GOT3 (cell line): ENCODE measurements at places on chromosomes 7 and 10.

- DNase-seq, result no peak
Measured at GRCh38 chr10:44853148-44853734, 57.9 kb upstream of the TMEM72 start.

DNA sequence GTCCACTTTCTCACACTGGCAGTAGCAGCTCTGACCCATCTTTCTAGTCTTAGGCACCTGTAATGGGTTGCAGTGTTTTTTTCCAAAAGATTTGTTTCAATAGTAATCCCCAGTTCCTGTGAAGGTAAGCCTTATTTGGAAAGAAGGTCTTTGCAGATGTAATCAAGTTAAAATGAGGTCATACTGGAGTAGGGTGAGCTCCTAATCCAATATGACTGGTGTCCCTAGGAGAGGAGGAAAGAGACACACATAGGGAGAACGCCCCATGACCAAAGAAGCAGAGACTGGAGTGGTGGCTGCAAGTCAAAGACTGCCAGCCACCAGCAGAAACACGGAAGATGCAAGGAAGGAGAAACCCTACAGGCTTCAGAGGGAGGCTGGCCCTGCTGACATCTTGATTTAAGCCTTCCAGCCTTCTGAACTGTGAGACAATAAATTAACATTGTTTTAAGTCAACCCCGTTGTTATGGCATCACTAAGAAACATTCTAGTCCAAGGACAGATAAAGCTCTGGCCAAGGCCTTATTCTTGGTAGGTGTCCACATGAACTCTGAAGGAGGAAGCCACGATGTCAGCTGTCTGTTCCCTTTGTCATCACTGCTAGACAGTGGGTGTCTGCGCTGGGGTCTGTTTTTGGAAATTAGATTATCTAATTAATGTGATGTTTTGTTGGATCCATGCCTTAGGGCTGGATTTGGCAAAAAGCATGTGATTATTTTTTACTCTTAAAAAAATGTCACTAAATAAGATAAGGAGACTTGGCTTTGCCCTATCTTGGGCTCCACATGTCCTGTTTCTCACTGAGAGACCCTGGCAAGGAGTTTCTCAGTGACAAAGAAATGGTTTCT lies 214.9 kb downstream of the KCNMA1 start:
- DNase-seq, result no peak

DNA sequence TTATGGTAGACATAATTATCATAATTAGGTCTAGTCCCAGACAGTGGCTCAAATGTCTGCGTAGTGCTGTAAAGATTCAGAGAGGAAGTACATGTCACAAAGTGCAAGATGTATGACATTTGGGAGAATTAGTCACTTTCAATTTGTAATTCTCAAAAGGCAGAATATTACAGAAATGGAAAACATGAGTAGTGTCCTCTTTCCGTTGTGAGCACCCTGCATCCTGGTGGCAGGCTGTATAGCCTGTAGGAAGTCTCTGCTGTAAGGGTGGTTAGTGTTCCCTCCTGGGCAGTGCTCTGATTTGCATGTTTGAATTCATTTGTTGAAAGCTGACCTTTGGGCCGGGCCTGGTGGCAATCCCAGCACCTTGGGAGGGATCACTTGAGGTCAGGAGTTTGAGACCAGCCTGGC lies 17.0 kb downstream of the CDK14 start:
- no peak for DNase-seq

- DNase-seq, result no peak
Measured at GRCh38 chr10:49534670-49535381, 4.1 kb downstream of the ERCC6 start.

DNA sequence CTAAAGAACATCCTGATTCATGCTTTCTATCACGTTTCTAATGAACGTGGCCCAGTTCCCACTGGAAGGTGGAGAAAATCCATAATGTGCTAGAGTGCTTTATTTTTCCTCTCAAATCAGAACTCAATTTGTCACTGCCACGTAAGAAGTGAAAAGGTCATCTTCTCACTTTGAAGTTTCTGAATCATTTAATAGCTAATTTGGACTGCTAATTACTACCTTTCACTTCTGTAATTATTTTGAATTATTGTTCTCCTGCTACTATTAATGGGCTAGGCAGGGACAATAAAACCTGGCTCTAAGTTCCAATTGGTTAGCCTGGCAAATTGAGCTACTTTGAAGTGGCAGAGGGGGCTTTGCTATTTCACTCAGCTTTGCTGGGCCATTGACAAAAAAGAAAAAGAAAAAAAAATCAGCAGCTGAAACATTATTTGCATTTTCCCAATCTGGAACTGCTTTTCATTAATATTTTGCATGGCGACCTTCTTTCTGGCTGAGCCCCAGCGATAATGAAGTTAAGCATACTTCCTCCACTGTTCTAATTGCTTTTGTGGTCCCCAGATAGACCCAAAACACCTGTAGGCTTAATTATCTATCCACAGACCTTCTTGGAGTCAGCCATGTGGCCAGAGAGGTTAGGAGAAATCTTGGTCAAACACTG lies 264.2 kb downstream of the SEC23IP start:
- no peak for DNase-seq

DNA sequence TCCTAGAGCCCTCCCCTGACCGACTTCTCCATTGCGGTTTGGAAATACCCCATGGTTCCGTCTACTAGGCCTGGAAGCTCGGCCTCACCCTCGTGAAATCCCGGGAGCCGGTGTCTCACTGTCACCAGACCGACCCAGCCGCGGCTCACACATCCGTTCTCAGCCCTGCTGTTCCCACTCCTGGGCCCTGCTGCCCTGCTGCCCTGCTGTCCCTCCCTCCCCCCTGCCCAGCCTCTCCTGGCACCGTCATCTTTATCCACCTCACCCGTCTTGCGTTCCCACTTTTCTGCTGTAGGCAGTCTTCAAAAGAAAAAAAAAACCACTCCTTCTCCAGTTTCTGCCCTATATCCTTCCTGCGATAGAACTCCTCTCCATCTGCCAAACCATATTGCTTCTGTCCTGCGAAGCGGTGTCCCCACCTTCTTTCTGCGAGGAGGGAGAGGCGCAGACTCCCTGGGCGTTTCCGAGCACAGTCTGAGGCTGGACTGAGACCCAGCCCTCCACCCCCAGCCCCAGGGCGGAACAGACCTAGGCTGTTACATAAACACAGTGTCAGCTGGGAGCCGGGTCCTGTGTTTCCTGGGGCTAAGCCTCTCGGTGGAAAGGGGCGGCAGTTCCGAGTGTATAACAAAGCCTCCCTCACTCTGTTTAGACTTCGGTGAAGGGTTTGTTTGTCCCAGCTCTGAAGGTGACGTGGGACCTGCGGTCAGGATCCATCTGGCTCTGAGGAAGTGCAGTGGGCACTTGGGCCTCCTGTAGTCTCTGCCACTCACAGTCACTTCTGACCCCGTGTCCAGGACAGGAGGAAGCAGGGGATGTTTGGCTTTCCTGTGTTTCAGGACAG lies 2.8 kb downstream of the AGAP3 start:
- DNase-seq, result no peak

GRCh38 chr10:74008212-74008731 lies 10.4 kb downstream of the VCL start:
- DNase-seq, result no peak

GRCh38 chr7:47956220-47956619 lies 8.0 kb upstream of the PKD1L1 start:
- DNase-seq, result no peak

- DNase-seq, result no peak
Measured at GRCh38 chr7:18577096-18577771, 81.7 kb downstream of the HDAC9 start.

- DNase-seq, result no peak
Measured at GRCh38 chr10:79579361-79579760, 19.2 kb upstream of the SFTPA2 start.

DNA sequence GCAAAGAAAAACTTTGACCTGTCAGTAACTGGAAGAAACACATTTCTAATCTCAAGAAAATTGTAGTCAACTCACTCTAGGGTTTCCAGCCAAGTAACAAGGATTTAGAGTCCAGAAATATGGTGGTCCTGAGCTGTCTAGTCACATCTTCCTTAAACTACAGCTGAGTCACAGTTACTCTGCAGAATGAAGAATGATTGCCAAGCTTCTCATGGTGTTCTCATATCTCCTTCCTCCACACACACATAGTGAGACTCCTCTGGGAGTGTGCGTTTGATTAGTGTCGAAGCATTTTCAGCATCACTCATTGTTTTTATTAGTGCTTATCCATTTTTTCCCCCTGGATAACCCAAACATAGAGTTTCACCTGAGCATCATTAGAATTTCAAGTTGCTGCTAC lies 93.1 kb upstream of the CXCL12 start:
- no peak for DNase-seq

GRCh38 chr10:97781618-97782331 lies 10.0 kb upstream of the SFRP5 start:
- DNase-seq, result no peak

DNA sequence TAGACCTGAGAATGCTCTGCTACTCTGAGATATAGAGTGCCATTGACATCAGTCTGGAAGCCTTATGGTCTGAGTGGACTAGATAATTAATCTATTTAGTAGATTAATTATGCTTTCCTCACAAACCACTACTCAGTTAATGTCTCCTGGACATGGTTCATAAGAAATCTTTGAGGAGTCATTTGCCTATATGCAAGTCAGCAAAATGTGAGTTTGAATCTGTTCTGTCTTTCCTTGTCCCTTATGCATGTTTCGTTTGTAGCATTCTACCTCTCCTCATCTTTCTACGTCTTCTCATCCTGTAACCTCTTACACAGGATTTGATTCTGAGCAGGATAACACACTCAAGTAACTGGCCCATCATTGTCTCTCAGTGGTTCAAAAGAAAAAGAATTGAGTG lies 735.4 kb upstream of the LRRTM3 start:
- DNase-seq, result no peak

DNA sequence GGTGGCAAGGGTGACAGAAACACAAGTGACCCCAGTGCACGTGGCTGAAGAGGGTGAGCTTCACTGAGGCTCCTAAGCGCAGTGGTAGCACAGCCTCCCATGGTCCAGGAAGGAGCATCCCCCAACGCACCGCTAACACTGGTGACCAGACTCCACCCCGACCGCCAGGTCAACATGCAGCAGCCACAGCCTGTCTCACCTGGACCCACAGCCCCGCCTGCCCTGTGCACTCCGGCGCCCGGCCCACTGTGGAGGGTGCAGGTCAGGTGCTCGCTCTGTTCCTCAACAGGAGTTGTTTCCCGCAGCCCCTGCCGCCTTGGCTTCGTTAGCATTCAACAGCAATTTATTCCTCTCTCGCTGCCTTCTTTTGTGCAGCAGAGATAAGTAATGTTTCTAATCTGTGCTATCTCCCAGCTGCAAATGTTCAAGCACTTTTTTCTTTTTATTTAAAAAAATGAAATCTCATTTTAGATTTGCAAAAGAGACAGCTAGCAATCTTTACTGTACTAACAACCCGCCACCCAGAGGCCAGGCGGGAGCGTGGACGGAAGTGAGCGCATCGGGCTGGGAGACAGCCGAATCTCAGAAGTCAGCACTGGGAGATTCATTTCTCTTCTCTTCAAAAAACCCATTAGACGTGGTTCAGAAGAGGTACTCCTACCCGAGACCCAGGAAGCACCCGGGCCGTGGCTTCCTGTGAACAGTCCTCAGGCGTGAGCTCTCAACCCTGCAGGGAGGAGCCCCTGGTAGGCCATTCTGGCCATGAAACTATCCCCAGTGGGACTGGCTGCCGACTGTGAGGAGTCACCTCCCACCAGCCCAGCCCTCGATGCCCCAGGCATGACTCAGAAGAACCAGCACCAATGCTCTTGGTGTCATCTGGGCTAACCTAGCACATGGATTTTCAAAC lies 133.4 kb downstream of the MAD1L1 start:
- DNase-seq, result no peak

DNA sequence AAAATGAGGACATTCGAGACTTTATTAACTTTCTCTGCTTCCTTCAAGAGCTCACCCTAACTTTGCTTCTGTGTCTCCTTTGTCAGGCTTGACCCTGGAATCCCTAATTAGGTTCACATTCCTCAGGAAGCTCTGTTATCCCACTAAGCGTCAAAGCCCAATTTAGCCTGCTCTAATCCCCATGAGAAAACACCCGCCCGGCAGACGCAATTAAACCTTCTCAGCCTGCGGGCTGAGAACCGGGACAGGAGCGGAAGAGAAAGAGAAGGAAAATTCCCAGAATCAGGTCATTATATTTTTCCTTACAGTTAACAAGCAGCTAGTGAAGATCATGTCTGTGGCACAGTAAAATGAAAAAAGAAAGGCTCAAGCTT lies 93.0 kb downstream of the TNS3 start:
- no peak for DNase-seq

DNA sequence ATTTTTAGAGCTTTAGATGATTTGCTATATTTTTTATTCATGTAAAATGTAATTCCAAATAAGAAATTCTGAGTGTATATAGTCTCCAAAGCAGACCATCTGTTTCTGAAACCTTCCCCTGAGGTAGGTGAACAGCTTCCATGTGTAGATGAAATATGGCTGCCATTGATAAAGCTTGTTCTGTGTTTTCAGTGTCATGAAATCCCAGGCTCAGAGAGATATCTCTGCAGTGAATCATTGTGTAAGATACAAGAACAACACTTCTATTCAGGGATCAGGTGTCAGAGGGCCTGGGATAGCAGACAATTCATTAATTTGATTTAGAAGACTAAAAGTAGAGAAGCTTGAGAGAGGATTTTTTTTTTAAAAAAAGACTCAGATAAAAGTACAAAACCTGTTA lies 29.1 kb downstream of the ACTA2 start:
- DNase-seq, result no peak

DNA sequence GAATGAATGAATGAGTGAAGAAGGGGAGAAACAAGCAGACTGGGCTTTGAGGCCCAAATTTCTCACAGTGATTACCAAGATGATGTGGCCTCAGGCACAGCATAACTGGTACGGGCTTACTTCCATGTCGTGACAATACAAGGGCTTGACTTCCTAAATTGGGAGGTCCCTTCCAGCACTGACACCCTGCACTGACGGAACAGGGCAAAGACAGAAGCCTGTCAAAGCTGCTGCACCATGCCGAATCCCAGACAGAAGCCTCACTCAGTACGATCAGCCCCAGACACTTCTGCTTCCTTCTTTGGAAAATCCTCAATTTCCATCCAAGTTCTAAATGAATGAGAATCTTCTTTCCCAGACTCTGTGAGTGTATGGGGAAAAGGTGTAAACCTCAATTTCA lies 51.9 kb downstream of the GNA12 start:
- no peak for DNase-seq

- no peak for DNase-seq
Measured at GRCh38 chr10:1063232-1063865, 7.2 kb downstream of the WDR37 start.

- no peak for DNase-seq
Measured at GRCh38 chr7:43076189-43076605, 36.2 kb upstream of the HECW1 start.

- DNase-seq, result no peak
Measured at GRCh38 chr7:141122736-141123135, 48.9 kb downstream of the TMEM178B start.

DNA sequence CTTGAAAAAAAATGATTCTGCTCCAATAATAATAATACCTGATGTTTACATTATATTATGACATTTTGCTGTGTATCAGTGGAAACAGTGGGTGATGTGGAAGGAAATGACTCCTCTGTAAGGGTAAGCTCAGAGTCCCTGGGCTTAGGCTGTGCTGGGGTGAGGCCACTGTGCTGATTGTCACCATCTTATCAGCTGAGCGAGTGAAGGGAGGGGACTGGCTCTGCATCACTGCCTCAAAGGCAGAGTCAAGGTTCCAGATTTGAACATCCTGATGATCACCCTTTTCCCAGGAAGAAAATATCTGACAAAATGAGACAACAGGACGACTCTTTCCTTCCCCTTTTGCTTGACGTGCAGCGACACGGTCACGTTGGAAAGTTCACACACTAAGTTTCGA lies 24.0 kb upstream of the HABP2 start:
- no peak for DNase-seq
